Upper lobe of right lung (tissue), 1 donor: ENCODE measurements at places on chromosomes 16 and 17.

- DNase-seq = no peak
These were observed 31.8 kb upstream of the PRM1 start for GRCh38 chr16:11312718-11313492.

- no peak for DNase-seq
These were observed 81.2 kb downstream of the RBFOX3 start for GRCh38 chr17:79529661-79530081.

- DNase-seq = no peak
These were observed 795 bp upstream of the PAQR4 start for GRCh38 chr16:2968368-2968737.

DNA sequence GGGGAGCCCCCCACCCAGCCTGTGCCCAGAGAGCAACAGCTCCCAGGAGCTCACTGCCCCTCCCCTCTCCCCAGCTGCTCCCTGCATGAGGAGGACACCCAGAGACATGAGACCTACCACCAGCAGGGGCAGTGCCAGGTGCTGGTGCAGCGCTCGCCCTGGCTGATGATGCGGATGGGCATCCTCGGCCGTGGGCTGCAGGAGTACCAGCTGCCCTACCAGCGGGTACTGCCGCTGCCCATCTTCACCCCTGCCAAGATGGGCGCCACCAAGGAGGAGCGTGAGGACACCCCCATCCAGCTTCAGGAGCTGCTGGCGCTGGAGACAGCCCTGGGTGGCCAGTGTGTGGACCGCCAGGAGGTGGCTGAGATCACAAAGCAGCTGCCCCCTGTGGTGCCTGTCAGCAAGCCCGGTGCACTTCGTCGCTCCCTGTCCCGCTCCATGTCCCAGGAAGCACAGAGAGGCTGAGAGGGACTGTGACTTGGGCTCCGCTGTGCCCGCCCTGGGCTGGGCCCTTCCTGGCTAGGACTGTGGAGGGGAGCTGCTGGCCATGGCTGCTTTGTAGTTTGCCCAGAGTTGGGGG is 584 bp downstream of the TCAP start:
- no peak for DNase-seq

DNA sequence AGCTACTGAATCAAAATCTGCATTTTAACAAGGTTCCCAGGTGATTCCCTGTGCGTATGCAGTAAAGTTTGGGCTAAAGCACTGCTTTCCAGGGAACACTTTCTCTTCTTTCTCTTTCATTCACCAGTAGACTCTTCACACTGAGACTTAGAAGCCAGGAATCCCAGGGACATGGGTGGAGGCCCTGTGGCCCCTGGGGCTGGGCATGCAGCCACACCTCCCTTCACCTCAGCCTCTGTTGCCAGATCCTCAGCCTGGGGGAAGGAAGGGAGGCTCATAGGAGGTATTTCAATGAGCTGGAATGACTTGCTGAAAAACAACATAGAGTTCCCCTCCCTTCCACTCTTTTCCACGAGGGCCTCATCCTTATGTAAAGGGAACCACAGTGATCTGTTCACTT is 1.2 kb downstream of the G6PC3 start:
- no peak for DNase-seq
